ENCODE measurements at places on chromosomes 3 and 15.

GRCh38 chr15:84929795-84930603, 45.5 kb downstream of the SLC28A1 start:
- DNase-seq, result no peak

GRCh38 chr3:54344601-54345231, 222.4 kb downstream of the CACNA2D3 start:
- no peak for DNase-seq

DNA sequence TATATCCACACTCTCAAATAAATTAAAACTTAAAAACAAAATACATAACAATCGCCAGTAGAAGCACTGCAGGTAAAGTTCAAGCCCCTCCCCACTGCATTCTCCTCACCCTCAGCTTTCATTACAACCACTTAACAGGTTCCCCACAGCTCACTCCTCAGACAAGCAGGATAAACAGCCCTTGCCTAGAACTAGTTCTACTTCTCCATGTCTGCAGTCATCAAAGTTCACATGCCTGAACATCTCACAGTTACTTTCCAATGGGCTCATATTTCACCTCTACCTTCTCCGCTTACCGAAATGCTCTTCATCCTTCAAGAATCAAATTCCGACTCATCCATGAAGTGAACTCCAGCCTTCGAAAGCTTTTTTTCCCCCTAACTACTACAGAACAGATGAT, 4.1 kb downstream of the YEATS2 start:
- no peak for DNase-seq

DNA sequence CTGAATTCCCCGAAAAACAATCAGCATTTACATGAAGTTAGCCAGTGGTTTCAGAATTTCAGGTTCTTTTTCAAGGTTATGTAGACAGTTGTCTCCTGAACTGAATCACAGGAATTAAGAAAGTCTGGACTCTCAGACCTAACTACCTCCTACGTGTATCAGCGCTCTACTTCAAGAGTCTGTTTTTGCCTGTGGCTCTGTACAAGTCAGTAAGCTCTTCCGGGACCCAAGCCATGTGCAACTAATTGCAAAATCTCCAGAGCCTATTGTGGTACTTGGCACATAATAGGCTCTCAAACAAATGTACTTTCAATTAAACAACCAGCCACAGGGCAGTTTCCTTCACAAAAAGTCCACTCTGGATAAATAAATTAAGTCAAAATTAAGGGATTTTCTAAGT, 414.2 kb downstream of the PDCD6IP start:
- DNase-seq, result no peak

GRCh38 chr3:154121701-154122551, 736 bp downstream of the ARHGEF26 start:
- DNase-seq, result no peak

DNA sequence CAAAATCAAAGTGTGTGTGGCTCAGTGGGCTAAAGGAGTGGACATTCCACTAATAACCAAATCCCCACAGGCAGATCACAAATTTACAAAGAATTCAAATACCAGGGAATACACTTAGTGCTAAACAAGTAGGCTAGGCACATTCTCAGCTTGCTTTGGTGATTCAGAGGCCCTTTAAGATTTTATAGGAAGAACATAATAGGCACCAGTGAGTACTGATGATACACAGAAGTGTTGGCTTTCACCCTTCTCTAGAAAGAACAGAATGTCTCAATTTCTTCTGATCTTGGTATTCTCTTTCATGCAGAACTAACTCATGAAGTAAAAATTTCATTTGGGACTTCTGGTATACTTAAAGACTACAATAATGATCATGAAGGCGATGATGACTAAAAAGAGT, 55.0 kb downstream of the POLR2M start:
- no peak for DNase-seq

DNA sequence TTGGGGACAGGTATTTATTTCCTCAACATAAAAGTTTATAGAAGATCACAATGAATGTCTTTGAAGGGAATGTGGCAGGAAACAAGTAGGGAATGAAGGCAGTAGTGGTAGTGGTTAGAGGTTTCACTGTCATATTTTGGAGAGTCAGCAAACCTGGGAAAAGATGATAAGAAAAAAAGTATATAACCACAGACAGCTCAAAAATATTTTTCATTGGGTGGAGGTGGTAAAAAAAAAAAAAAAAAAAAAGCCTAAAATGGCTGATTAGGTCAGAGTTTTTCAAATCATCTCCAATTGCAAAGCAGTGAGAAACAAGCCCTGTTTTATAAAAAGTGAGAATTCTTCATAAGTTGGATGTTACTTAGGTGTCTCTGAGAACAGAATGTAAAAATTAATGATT, 400.0 kb downstream of the LSAMP start:
- no peak for DNase-seq

- no peak for DNase-seq
These were observed 199.8 kb downstream of the STT3B start for GRCh38 chr3:31732548-31732947.

- no peak for DNase-seq
These were observed 102.0 kb downstream of the SNRPN start for GRCh38 chr15:25056484-25057425.

GRCh38 chr3:33006081-33006480, 54.6 kb downstream of the CCR4 start:
- no peak for DNase-seq

DNA sequence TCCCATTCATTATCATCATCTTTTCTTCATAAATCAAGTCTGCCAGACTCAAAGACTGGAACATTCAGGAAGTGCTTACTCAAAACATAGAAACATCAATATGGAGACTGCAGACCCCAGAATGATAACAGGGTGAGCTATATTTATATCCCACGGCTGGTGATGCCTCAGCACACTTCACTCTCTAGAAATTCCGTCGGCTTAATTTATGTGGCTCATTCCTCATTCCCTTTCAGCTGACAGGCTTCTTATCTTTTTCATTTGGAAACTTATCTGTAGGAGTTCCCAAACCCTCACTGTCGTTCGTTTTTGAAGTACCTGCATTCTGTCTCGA, 45.5 kb downstream of the RFTN1 start:
- no peak for DNase-seq

- no peak for DNase-seq
These were observed 12.3 kb upstream of the BDH1 start for GRCh38 chr3:197567904-197568681.

DNA sequence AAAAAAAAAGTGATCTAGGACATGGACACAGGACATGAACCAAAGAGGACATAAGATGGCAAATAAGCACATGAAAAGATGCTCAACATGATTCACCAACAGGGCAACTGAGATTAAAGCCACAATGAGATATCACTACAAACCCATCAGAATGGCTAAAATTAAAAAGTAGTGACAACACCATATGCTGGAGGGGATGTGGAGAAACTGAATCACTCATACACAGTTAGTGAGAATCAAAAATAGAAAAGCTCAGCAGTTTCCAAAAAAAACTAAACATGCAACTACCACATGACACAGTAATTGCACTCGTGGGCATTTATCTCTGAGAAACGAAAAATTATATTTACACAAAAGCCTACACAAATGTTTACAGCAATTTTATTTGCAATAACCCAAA, 27.9 kb upstream of the ACKR4 start:
- no peak for DNase-seq

- DNase-seq, result no peak
These were observed 89.5 kb upstream of the UBE2E2 start for GRCh38 chr3:23113455-23114171.

GRCh38 chr15:38231436-38231835, 21.2 kb upstream of the SPRED1 start:
- no peak for DNase-seq

- no peak for DNase-seq
These were observed 61.3 kb upstream of the VGLL4 start for GRCh38 chr3:11705049-11705448.

DNA sequence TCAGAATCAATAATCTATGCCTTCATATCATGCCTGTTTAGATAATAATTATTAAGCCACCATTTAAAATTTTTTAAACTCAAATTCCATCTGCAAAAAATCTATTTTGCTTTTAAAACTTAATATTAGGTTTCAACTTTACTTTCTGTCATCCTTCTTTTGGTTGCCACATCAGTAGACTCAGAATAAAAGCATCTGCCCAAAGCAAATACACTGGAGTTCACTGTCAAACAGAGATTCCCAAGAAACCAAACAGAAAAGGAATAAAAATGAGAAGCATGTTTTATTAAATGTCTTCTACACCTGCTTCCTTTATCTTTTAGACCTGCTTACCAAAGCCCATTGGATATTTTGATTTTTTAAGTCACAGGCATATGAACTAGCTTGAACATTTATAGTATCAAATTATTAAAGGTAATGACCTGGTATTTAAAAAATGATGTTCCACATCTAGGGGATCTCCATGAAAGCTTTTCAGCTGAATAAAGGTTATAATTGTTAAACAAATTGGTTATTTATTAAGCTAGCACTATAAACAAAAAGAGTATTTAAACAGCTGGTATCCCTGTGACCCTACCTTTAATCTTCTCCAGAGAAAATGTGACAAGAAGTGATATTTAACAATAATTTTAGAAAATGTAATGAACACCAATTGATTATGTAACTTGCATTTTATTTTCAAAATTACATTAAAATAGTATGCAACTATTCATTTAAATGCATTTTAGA, 62.5 kb downstream of the ALCAM start:
- DNase-seq, result no peak

DNA sequence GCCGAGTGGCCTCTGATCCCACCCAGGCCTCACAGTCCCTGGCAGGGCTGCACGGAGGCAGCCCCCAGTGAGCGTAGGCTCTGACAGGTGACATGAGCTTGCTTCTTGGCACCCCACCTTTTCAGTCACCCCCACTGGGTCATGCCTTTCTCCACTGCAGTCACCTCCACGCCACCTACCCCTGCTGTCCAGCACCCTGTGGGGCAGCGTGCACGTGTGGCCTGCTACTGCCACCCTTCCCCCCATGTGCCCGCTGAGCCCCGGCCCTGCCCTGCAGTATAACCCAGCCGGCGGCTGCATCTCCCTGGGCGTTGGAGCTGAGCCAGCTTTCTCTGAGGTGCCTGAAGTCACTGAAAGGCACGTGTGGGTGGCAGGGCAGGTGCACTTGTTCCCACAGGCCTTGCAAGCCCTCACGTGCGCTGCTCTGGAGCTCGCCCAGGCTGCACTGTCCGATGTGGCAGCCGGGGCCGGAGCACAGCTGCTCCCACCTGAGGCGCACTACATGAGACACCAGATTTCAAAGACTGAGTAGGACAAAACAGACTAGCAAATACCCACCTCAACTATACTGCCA, 65.6 kb downstream of the NIPA2 start:
- DNase-seq, result no peak

- no peak for DNase-seq
These were observed 108.9 kb upstream of the ABHD17C start for GRCh38 chr15:80586161-80586560.

DNA sequence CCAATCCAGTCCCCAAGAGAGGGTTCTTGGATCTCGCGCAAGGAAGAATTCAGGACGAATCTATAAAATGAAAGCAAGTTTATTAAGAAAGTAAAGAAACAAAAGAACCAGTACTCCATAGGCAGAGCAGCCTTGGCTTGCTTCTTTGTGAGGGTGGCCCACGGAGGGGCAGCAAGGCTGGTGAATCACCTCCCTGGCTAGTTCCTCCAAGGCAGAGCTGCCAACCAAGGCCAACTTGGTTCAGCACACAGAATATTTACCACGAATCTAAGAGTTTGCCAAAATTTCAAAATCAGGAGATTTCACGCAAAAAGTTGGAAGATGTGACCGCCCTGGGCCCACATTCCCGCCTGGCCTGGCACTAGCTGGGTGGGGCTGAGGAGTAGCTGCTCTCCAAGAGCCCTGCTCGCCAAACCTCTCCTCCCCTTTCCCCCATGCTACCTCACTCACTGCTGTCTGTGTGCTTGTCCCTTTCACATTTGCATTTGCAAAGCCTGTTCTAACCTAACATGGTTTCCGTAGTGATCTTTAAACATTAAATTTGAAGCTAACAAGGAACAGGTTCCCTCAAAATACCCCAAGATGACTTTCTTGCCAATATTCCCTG, 26.2 kb upstream of the DCUN1D1 start:
- no peak for DNase-seq

- DNase-seq, result no peak
These were observed 3.3 kb downstream of the MSL2 start for GRCh38 chr3:136192831-136193230.

GRCh38 chr3:126146034-126146433, 34.4 kb downstream of the ALDH1L1 start:
- no peak for DNase-seq

DNA sequence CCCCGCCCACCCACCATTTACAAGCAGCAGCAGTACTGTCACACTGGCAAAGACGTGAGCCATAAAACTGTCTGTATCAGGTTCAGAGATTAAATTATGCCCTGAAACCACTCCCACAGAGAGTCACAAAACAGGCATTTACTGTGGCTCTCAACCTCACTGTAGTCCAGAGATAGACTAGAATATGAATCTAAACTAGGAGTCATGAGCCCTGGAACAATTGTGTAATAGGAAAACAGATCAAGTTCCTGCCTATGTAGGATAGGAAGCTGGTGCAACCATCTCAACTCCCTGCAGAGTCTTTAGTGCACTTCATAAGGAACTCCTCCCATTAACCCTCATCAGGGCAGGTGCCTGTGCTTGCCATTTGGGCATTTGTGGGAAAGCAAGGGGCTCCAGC, 61.7 kb downstream of the FAM227B start:
- DNase-seq, result no peak

- DNase-seq, result no peak
These were observed 13.3 kb upstream of the SPTBN5 start for GRCh38 chr15:41907141-41907540.

- no peak for DNase-seq
These were observed 238.6 kb upstream of the CHRM5 start for GRCh38 chr15:33729653-33730052.

DNA sequence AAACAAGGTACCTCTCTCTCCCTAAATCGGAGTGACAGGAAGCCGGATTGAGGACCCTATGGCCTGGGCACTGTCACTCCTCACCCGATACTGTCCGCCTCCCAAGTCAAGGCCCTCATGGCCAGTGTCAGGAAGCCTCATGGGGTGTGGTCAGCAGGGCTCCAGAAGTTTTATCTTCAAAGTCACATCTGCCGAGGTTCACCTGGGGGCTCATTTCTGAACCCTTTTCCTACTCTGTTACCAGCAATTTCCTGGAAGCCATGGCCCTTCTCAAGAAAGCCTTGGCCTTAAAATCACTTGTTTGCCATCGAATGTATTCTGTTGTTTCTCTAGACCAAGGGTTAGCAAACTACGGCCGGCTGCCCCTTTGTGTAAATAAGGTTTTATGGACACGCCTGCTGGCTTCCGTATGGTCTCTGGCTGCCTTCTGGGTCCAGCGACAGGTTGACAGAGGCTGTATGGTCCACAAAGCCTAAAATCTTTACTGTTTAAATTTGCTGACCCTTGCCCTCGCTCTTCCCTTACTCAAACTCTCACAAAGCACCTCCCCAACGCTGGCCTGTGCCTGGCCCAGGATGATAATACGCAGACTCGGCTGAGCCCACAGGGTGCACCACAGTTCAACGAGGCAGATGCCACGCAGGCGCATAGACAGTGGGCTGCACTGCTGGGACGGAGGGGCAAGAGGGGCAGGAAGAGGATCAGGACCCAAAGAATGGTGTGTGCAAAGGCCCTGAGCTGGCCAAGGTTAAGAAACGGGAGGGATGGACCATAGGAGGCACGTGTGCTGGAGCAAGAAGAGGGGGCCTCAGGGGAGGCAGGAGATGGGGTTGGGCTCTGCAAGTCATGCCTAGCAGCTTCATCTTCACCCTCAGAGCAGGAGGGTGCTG, 24.7 kb upstream of the DUSP7 start:
- no peak for DNase-seq

GRCh38 chr15:25883463-25884259, 20.5 kb upstream of the ATP10A start:
- DNase-seq, result no peak
